ENCODE measurements at places on chromosomes 7 and 10.

- DNase-seq: no peak
These were observed at the start of gene PFKP for GRCh38 chr10:3067118-3067858. PFKP (plus strand) TSS chr10:3067548; CDS start chr10:3067596, 48 bp downstream.

DNA sequence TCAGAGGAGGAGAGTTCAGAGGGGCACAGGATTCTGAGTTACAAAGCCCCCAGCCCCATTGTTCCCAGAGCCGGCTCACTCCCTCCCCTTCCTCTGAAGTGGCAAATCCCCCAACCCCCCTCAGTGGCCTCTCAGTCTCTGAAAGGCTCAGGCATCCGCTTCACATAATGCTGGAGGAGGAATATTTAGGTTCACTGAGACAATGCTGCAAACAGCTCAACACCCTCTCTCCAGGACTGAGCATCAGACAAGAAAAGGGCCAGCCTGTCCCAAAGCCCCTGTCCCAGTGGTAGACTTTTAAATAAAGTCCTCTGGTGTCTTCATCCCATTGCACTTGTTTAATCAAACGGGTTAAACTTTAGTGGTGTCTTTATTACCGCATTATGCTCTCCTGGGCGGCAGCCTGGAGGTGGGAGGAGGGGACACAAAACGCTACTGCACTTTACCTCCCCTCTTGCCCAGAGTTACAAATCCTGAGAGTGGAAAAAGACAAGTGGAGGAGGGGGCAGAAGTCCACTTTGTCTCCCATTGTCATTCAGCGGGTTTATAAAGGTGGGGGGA is 257.9 kb downstream of the FGFR2 start:
- no peak for DNase-seq

GRCh38 chr7:54339073-54339472 is 203.1 kb upstream of the VSTM2A start:
- DNase-seq: no peak

- DNase-seq: no peak
These were observed 263.3 kb upstream of the TCERG1L start for GRCh38 chr10:131574707-131575430.

DNA sequence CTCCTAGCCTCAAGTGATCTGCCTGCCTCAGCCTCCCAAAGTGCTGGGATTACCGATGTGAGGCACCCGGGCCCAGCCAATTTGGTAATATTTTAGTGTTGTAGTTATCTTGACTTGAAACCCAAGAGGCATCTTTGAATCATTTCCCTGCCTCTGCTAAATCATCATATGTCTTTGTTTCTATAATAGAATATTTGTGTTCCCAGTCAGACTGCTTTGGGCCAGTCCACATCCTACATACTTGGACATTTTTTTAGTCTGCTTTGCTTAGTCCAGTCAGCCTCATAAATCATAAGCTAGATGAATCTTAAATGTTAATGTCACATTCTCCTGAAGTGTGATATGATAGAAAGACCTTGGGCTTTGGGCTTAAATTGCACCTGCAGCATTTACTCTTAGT is 5.9 kb downstream of the STAM start:
- DNase-seq: no peak

DNA sequence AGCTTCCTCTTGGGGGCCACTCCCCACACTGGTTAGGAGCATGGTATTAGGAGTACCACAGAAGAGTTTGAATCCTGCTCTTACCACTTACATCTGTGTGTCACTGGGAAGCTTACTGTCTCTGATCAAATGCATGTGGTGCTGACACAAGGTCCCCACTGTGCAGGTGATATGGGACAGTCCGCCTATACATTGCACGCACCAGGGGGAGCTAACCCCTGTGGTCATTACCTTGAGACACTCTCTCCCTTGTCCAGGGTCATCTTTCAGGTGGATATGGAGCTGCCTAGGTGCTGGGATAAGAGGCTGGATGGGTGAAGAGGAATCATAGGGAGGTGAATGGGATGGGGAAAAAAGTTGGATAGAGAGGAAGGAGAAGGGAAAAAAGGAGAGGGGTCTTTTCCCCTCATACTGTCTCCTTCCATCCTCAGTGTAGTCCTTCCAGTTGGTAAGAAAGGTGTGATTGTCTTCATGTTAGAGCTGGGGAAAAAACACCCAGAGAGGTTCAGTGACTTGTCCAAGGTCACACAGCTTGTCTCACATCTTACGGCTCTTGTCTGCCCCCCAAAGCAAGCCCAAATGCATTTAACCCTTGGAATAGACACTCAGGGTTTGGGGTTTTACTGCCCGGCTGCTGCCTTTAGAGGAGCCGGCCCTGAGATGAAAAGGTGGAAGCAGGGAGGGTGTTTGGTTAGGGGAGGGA is 125.9 kb downstream of the CDH23 start:
- no peak for DNase-seq

DNA sequence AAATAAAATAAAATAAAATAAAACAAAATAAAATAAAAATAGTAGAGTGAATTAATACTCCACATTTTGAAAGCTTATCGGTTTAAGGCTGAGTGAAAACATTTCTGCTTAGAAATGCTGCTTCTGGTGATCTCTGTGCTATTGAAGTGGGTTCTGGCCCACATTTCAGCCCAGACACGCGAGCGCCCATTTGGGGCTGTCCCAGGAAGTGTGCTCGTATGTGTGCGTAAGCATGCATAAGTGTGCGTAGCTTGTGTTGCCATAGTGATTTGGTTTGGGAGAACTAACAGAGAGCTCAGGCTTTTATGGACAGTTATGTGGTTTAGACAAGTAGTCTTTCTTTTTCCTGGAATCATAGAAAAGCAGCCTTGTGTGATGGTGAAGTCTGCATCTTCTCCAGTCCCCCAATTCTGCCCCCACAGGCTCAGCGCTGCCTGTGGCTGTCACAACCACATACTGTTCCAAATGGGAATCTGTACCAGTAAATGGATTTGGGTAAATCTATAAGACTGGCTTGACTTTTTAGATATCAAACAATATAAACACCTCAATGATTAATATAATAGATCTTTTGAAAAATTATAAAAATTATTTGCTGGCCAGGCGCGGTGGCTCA is 29.8 kb upstream of the PURB start:
- no peak for DNase-seq

GRCh38 chr10:43214071-43214955 is 52.6 kb downstream of the RASGEF1A start:
- DNase-seq: no peak

DNA sequence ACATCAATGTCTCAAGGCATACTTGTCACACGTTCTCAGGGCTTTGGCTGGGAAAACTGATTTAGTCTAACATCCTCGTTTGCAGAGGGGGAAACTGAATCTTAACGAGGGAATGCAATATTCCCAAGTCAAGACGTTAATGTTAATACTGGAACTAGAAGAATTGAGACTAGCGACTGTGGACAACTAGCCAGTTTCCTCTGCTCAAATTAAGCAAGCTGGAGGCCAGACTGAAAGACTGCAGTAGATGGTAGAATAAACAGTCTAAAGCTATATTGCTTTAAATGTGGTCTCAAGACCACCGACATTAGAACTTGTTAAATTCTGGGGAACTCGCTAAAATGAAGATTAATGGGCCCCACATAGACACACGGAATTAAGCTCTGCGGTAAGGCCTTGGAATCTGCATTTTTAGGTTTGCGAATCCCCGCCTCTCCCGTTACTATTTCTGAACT is 639 bp upstream of the TFAM start:
- no peak for DNase-seq

DNA sequence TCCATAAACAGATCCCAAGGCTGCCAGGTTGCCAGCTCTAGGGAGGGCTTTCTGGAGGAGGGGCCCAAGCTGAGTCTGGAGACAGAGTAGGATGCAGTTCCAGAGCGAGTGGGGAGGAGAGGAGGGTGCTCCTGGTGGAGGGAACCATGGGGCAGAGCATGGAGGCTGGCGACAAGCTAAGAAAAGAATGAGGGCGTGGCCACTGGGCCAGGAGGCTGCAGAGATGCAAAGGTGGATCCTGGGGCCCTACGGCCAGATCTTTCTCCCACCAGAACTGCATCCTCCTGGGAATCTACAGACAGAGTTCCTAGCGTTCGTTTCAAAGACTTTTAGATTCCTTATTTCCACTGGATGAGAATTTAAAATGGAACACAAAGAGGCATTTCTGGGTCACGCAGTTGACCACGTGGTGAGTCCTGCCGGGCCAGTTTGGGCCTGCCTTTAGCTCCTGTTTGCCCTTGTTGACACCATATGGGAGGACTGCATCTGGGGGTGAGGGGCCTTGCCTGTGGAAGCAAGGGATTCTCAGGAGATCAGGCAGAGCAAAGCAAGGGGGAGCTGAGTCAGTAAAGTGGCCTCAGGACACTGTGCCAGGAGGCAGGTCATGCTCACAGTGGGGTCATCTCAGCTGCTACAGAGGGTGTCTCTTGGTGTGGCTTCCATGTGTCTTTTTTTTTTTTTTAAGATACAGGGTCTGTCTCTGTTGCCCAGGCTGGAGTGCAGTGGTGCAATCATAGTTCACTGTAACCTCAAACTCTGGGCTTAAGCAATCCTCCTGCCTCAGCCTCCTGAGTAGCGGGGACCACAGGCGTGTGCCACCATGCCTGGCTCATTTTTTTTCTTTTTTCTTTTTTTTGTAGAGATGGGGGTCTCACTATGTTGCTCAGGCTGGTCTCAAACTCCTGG is 137.8 kb downstream of the SH3PXD2A start:
- DNase-seq: no peak

DNA sequence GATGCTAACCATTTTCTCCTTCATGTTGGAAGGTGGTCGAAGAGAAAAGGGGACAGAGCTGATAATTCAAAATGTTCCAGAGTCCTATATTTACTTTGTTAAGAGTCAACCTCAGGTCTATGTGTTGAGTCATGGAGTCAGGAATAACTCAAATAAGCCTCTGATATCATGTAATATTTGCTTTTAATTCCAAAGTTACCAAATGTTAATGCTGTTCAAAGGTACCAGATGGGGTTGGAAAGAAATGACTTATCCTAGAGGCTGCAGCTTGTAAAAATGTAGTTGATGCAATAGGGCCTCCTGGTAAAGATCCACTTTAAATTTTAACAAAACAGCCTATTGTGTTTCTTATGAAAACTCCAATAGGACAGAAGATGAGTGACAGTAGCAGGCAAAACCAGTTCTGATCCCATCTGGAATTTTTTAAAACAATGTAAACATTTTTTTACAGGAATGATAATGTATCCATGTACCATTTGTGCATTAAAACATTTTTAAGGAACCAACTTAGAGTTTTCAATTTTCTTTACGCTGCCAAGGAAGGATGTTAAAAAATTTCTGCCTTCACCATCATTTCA is 218.2 kb downstream of the ANK3 start:
- no peak for DNase-seq

GRCh38 chr10:55641601-55642000 is 719.5 kb downstream of the ZWINT start:
- DNase-seq: no peak

DNA sequence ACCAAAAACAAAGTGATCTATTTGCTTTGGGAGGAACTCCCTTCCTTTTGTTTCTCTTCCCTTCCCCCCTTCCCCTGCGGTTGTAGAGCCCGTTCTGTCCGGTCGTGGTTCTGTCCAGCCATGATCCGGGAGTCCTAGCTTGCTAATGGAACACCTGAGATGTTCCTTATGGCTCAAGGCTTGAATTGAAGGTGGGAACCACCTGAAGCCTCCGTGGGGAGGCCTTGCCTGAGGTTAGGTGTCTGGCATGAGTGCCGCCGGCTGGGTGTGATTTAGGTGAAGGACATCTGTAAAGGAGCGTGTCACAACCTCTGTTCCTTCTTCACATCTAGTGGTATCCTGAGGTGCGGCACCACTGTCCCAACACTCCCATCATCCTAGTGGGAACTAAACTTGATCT is 46.2 kb downstream of the DAGLB start:
- DNase-seq: no peak

- DNase-seq: no peak
These were observed 114.5 kb downstream of the INSYN2A start for GRCh38 chr10:127081851-127082345.

GRCh38 chr7:424961-425793 is 94.5 kb downstream of the PDGFA start:
- no peak for DNase-seq

DNA sequence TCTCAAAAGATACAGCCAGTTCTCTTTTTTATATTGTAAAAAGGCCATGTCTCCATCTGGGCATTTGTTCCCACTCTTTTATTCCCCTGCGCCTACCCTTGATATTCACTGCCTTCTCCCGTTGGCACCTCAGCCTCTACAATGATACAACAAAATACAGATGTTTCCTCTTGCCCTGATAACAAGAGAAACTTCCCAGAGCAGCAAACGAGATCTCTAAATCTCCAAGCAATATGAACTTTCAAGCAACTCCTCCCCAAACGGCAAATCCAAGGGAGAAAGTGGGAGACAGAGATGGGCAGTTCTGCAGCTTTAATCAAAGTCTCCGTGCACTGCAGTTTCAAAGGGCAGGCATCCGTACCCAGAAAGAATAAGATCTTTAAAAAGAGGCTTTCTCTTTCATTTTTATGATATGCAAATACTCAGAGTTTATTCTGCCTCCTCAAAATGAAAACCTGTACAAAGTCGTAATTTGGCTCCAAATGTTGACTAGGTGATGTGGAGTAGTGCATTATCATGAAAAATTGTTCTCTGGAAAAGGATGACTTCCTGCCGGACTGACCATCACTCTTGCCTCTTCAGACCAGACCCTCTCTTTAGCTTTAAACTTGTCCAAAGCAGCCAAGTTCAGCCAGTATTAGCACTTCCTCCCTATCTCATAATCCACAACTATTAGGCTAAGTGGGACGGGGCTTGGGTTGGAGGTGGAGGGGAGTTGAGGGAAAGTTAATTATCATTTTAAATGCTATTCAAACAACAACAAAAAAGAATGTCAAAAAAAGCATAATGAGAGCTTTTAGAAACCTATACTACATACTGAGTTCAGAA is 682 bp downstream of the HGF start:
- no peak for DNase-seq

- DNase-seq: no peak
These were observed 62.4 kb downstream of the MKX start for GRCh38 chr10:27683226-27683625.

DNA sequence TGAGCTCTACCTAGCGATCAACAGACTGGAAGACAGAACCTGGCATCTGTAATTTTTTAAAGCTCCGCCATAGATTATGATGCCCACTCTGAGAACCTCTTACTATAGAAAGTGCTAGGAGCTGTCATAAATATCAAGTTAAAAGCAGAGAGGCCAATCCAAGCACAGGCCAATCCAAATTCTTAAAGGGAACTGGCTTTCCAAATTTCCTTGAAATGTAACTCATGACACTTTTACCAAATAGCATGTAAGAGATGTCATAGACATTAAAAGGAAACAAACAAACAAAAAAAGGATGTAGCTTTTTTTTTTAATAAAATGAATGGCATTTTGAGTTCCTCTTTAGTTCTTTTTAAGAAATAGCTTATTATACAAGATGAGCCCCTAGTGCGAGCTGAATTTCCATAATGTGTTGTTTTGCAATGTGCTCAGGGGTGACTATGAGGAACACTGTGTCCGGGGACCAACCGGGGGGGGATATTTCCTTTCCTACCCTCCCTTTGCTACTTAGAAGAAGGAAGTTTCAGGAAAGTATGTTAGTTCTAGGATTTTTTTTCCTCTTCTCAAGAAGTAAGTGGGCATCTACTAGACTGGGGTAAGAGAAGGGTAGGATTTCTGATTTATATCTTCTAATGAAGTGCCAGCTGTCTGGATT is 23.7 kb upstream of the MRC1 start:
- DNase-seq: no peak

- no peak for DNase-seq
These were observed 101.5 kb downstream of the CCNY start for GRCh38 chr10:35437829-35438228.

- no peak for DNase-seq
These were observed 4.3 kb downstream of the AOC1 start for GRCh38 chr7:150856303-150857275.

GRCh38 chr7:66356277-66356721 is 151.2 kb downstream of the TPST1 start:
- no peak for DNase-seq
